Breast epithelium (tissue), 4 donors: ENCODE measurements at places on chromosomes 1 and 21. TPM values are rescaled to one million over a fixed set of nuclear protein-coding genes. Genes with fewer than 3 reads are reported as not detected.

ADCY10 gene
- total RNA-seq: under 0.01 TPM

FAAH gene
- 38.3 TPM for total RNA-seq

IVL gene
- total RNA-seq: not detected

DNA sequence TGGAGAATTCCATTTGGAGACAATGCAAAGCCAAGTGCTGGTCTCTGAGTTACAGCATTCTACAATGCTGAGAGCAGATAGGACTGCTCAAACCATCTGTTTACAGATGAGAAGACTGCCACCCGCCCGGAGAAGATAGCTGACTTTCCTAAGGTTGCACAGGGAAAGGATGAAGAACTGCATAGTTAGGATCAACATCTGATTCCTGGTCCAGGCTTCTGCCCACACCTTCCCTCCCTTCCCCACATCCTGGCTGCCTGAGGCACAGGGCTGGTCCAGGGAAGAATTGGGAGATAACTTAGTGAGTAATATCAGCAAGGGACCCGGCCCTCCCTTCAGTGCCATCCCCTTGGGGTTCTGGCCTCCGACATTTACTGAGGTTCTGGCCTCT lies 2.0 kb downstream of the SERINC2 start:
- no peak for DNase-seq
- no peaks in the 10 kb centered on the region for H3K27me3 ChIP-seq
- no peaks in the 10 kb centered on the region for H3K4me1 ChIP-seq
- H3K27ac ChIP-seq: peak overlapping the region; percentile 95

GRCh38 chr1:24186993-24187790 lies at the start of gene IFNLR1:
Gene IFNLR1 (minus strand): TSS chr1:24187289. CDS start chr1:24187248, 41 bp downstream.
- peak; percentile 65 for DNase-seq
- H3K27me3 ChIP-seq: no peaks in the 10 kb centered on the region
- no peaks in the 10 kb centered on the region for H3K4me1 ChIP-seq
- H3K36me3 ChIP-seq: no peaks in the 10 kb centered on the region
- H3K27ac ChIP-seq: peak within 1 kb of the TSS; percentile 94
- peak within 1 kb of the TSS; percentile 45 for H3K4me3 ChIP-seq

DNA sequence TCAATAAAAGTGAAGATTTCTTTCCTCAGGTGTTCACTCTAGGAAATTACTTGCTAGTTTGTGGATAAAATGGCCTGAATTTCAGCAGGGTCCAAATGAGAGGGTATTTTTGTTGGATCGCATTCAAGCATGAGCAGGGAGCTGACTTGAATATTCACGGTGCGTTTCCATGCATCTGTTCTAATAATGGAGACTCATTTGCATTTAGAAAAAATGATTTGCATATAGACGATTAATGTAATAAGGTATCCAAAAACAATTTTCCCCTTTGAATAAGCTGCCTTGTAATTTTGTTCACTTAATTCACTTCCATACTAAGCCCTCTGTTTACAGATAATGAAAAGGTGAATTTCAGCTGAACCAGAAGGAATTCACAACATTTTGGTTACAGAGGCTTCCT lies 130.9 kb upstream of the AJAP1 start:
- H3K36me3 ChIP-seq: no peaks in the 10 kb centered on the region
- no peak overlapping the region for H3K4me3 ChIP-seq
- H3K27ac ChIP-seq: no peak overlapping the region
- no peak for DNase-seq
- no peaks in the 10 kb centered on the region for H3K27me3 ChIP-seq
- no peaks in the 10 kb centered on the region for H3K4me1 ChIP-seq

GRCh38 chr1:160739098-160739511 lies at the start of gene SLAMF7:
Gene SLAMF7 (plus strand): TSS chr1:160739247. CDS start chr1:160739302, 55 bp downstream.
- H3K4me1 ChIP-seq: no peaks in the 10 kb centered on the region
- H3K4me3 ChIP-seq: no peak within 1 kb of the TSS
- no peaks in the 10 kb centered on the region for H3K36me3 ChIP-seq
- no peaks in the 10 kb centered on the region for H3K27me3 ChIP-seq
- no peak within 1 kb of the TSS for H3K27ac ChIP-seq

- H3K27ac ChIP-seq: peak overlapping the region; percentile 94
- peak; percentile 76 for DNase-seq
- H3K36me3 ChIP-seq: peaks cover 5% of the 10 kb centered on the region
- H3K4me3 ChIP-seq: peak overlapping the region; percentile 57
- peaks cover 21% of the 10 kb centered on the region for H3K4me1 ChIP-seq
Observed at GRCh38 chr21:34836103-34836932, 167.5 kb downstream of the CLIC6 start.
